ENCODE measurements at places on chromosomes 7 and 10.

DNA sequence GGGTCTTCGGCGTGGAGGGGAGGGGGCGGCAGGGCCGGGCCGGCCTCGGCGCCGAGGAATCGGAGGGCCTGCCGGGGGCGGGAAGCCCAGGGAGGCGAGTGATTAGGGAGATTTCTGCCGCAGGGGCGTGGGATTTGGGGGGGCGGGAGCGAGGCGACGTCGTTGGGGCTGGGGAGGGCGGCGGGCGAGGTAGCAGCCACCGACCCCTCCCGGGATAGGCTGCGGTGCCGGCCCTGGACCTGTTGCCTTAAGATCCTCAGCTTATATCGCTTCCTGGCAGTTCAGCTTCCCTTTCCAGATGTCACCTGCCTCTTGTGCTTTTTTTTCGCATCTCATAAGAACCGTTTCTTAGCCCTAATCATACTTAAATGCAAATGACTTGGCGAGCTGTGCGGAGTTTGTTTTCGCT is 655 bp downstream of the LMTK2 start:
- DNase-seq = no peak

- DNase-seq = no peak
These were observed 320.1 kb upstream of the NFE2L3 start for GRCh38 chr7:25831831-25832411.

GRCh38 chr10:28592953-28593352 is 60.0 kb downstream of the WAC start:
- no peak for DNase-seq

- DNase-seq = no peak
These were observed 109.2 kb upstream of the AGK start for GRCh38 chr7:141441837-141442627.

GRCh38 chr7:115747174-115747573 is 283.4 kb downstream of the TFEC start:
- no peak for DNase-seq

GRCh38 chr10:127234306-127234800 is 38.0 kb upstream of the INSYN2A start:
- DNase-seq = no peak

DNA sequence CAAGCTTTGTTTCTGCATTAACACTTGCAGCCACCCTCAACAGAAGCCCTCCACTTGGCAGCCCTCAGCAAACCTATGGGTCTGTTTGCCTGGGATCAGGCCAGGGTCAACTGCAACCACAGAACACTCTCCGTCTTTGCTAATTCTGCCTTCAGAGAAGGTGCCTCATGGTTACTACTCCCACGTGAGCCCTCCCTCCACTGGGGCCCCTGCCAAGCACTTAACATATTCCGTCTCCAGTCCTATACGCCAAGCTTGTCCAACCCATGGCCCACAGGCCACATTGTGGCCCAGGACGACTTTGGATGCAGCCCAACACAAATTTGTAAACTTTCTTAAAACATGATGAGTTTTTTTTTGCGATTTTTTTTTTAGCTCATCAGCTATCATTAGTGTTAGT is 54.7 kb downstream of the HSPA12A start:
- no peak for DNase-seq

DNA sequence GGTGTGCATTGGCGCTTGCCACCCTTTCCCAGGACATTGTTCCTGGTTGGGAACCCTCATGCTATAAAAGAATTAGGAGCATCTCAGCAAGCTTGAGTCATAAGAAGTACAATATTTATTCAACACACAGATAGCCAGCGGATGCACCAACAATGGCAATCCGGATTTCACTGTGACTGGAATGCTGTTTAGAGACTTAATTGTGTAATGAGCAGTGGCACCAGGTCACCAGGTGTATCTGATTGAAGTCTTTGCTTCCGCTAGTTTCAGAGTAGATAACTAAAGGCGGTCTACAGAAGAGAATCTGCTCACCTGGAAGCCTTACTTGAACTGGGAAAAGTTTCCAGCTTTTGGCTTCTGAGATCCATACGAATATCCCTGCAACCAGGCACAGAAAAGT is 772.3 kb upstream of the GHITM start:
- no peak for DNase-seq

GRCh38 chr10:24307696-24308485 is 99.0 kb downstream of the KIAA1217 start:
- DNase-seq = no peak

- DNase-seq = no peak
These were observed 86.3 kb downstream of the CREB5 start for GRCh38 chr7:28498636-28499035.

- peak; percentile 15 for DNase-seq
These were observed 694.1 kb downstream of the ANKRD7 start for GRCh38 chr7:118918556-118918955.

DNA sequence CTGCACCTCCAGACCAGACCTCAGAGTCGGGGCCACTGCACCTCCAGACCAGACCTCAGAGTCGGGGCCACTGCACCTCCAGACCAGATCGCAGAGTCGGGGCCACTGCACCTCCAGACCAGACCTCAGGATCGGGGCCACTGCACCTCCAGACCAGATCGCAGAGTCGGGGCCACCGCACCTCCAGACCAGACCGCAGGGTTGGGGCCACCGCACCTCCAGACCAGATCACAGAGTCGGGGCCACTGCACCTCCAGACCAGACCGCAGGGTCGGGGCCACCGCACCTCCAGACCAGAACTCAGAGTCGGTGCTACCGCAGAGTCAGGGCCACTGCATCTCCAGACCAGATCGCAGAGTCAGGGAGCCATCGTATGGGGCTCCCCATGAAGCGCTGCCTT is 105.9 kb downstream of the ACTR3B start:
- DNase-seq = no peak

DNA sequence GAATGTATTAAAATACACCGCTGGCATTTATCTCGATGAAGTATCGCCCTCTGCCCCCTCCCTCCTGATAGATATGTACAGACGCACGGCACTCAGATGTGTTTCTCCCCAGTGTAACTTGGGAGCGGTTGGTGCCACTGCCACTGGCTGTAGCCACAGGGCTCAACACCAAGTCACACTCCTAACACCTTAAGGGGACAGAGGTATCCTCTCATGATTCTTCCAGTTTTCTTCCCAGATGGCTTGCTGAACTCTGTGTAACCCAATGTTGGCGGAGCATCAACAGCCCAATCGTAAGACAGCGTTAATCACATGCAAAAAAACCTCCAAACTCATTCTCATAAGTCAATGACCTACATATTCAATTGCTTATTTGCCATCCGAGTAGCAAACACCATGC is 35.5 kb downstream of the CTBP2 start:
- no peak for DNase-seq

DNA sequence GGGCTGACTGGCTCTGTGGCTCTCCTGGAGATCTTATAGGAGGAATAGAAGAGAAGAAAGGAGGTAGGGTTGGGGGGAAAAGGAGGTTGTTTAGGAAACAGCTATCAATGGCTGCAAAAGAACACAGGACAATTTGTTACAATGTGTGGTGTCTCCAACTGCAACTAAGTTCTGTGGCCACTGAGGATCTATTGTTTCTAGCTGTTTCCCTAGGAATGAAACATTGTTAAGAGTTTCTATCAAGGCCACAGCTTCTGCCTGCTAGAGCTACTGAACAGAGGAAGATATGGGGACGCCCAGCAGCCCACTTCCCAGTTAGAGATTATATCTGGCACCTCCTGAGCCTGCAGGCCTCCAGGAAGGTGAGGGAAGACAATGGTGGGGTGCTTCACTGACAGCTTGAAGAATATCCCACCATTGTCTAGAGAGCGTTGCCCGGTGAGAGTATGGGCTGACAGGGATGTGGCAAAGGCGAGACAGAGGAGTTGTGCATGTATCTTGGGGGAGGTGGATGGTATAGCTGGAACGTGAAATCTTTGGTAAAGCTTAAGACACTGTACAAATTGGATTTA is 4.0 kb downstream of the SCD start:
- DNase-seq = no peak

GRCh38 chr7:79453558-79454360 is at the start of gene MAGI2:
TSS of gene MAGI2 (minus strand) at chr7:79453667. CDS start at chr7:79453320, 347 bp downstream.
- no peak for DNase-seq

DNA sequence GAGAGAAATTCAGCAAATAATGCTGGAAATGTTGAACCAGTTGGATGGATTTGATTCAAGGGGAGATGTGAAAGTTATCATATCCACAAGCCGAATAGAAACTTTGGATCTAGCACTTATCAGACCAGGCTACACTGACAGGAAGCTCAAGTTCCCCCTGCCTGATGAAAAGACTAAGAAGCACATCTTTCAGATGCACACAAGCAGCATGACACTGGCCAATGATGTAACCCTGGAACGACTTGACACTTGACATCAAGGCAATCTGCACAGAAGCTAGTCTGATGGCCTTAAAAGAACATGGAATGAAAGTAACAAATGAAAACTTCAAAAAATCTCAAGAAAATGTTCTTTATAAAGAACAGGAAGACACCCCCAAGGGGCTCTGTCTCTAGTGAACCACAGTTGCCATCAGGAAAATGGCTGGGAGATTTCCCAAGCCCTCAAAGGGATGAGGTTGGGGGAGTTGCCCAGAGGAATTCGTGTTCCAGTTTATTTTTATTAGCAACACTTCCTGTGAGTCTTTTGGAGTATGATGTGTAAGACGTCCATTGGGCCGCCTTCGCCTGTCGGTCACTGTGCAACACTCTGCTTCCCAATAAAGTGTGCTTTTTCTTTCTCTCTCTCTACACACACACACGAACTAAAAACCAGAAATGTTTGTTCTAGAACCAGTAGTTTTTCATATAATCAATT is 200.0 kb downstream of the HIBADH start:
- DNase-seq = no peak

GRCh38 chr10:4686644-4686996 is 139.4 kb upstream of the AKR1E2 start:
- no peak for DNase-seq

DNA sequence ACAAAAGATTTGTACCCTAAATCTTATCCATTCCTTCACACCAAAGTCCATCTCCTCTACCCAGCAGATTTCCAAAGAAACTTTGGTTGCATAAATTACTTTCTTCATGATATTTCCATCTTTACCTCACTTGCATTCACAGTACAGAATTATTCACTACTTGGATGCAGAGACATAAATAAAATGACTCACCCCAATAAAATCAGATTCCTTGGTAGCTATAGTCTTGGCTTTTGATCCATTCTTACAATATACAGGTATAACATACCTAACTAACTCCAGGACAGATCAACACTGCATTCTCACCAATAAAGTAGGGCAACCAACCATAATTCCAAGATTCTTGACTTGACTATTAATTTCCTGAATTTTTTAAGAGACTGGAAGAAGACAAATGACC is 815.1 kb downstream of the MAGI2 start:
- DNase-seq = no peak

DNA sequence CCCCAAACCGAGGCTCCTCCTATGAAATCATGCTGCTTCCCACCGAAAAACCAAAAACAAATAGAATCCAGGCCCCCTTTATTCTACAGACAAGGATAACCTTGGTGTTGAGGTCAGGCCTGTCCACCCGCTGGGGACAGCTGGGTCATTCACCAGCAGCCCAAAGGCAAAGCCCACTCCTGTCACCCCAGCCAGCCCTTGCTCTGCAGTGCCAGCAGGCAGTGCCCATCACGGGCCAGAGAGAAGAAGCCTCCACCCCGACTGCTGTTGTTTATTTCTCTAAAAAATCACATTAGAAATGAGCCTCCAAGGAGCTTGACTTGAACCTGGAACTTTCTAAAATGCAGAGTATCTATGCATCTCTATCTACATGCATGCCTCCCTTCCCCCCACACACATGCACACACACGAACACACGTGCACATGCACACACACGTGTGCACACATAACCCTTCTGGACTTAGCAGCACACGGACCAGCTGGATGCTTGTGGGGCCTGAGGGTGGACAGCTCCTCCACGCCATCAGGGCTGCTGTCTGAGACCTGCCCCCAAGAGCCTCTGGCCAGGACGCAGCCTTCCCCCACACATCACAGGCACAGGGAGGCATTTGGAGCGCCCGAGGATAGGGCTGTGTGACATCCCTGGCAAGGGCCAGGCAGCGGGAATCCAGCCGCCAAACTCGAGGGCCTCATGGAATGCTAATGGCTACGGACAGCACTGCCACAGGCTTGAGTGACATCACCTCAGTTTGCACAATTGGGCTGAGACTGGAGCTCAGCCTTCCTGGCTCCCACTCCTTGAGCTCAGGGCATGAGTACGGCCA is 22.8 kb downstream of the PRKAG2 start:
- DNase-seq = no peak

DNA sequence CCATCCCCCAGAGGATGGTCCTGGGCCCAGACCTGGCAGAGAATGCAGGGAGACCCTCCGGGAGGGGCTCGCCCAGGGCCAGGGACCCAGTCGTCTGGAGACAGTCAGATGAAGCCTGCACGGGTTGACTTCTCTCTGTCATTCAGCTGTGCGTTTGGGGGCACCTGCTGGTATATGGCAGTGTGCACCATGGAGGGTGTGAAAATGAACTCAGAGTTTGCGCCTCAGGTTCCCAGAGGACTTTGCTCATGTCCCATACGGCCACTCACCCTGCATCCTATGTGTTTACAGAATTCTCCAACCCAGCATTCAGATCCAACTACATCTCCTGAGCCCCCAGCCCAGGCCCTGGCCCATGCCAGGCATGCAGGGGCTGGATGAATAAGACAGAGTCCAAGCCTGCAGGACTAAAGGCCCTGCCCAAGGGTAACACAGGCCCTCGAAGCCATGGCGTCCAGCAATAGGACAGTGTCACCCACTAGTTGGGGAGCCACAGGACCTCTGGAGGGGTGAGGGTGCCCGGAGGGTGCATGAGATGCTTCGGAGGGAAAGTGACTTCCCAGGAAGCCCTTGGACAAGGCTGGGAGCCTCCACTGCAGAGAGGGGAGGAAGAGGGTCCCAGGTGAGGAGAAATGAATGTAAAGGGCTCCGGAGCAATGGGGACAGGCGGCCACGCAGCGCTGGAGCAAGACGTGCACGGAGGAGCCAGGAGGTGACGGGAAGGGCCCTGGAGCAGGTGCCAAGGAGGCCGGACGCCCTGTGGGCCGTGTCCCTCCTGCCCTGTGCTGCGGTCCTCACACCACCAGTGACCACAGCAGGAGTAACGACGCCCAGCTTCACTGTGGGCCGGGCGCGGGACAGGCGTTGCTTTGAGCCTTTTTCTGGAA is 36.3 kb downstream of the CALML3 start:
- no peak for DNase-seq

DNA sequence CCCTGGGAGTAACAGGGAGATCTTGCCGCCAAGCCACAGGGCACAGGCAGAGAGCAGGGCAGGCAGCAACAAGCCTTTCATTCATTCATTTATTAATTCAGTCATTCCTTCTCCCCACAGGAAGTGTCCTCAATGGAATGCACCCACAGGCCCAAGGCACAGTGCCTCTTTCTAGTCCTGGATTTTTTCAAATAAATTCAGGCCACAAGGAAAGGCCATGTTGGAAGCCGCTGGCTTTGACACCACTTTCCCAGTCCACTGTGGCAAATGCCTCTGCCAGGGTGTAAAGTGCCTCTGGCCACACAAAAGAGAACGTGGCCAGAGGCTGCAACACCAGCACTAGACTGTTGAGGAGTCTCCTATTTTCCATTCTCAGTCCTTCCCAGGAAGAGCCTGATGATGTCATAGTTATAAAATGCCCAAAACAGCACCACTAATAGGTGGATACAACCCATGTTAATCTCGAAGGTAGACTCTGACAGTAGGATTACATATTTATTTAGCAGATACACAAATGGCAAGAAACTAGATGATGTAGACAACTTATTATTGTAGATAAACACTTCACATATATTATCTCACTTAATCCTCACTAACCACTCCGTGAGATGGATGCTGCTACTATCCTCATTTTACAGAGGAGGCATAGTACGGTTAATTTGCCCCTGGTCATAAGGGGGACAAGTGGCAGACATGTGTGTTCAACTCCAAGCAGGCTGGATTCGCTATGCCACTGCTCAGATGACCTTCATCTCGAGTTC is 5.5 kb downstream of the JAZF1 start:
- no peak for DNase-seq
